ENCODE measurements at places on chromosomes 4 and X.
A peak's percentile ranks its signal among the peaks of the same experiment; 100 is the strongest.

DNA sequence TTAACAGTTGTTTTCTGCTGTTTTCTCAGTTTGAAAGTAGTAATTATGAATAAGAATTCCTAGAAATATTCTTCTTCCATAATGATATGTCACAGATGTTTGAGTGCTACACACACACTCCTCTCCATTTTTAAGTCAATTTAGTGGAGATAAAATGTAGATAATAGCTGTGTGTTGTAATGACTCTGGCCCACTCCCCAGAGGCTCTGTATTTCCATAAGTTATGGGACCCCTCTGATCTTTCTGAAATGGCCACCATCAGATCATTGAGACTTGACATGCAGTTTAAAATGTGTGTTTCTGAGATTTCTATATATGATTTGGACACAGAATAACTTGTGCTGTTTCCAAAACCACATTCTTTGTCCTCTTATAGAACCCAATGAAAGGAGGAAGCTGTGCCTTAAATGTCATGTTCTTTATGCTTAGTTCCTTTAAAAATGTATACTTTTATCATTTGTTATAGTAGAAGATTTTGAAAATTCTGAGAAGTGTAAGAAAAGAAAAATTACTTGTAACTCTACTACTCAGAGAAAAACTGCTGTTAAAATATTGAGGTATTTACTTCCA, 46.4 kb downstream of the GAB1 start:
- no peak for DNase-seq

DNA sequence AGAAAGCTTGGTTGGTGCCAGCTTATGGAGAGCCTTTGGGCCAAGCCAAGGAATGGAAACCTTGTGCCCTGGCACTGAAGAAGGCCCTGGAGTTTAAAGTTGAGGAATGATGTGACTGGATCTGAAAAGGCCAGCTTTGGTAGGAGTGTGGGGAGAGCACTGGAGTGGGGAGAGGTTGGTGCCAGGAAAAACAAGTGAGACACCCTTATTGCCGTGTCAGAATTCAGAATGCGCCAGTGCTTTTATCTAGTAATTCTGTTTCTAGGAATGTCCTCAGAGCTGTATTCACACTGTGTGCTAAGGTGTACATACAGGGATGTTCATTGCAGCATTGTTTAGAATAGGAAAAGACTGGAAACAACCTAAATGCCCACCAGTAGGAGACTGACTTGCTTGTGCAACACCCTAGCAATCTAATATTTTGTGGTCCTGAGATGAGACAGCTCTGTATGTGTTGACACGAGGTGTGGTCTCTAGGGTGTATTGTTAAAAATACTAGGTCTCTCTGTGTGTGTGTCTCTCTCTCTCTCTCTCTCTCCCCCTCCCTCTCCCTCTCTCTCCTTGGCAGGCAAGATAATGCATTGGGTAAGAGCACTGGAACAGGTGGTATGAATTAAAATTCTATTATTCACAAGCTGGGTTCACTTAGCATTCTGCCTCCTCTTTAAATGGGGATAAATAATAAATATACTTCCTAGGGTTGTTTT, 107.8 kb downstream of the GATB start:
- peak; percentile 94 for DNase-seq

DNA sequence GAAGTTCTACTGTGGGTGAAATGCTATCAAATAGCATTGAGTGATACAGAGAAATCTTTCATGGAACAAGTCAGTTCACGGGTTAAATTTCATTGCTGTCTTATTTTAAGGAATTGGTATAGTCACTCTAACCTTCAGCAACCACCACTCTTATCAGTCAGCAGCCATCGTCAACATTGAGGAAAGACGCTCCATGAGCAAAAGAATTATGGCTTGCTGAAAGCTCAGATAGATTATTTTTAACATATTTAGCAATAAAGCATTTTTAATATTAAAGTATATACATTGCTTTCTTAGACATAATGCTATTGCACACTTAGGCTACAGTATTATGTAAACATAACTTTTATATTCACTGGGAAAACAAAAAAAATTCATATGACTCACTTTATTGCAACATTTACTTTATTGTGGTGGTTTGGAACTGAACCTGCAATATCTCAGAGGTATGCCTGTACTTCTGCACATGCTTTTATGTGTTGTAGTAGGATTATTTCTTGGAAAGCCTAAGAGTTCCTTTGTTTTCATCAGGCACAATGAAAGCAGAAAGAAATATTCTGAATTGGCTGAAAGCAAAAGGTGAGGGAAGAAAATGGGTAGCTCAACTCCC, 586.7 kb downstream of the GBA3 start:
- DNase-seq: no peak

GRCh38 chr4:87025614-87026041, 90.8 kb downstream of the AFF1 start:
- no peak for DNase-seq

DNA sequence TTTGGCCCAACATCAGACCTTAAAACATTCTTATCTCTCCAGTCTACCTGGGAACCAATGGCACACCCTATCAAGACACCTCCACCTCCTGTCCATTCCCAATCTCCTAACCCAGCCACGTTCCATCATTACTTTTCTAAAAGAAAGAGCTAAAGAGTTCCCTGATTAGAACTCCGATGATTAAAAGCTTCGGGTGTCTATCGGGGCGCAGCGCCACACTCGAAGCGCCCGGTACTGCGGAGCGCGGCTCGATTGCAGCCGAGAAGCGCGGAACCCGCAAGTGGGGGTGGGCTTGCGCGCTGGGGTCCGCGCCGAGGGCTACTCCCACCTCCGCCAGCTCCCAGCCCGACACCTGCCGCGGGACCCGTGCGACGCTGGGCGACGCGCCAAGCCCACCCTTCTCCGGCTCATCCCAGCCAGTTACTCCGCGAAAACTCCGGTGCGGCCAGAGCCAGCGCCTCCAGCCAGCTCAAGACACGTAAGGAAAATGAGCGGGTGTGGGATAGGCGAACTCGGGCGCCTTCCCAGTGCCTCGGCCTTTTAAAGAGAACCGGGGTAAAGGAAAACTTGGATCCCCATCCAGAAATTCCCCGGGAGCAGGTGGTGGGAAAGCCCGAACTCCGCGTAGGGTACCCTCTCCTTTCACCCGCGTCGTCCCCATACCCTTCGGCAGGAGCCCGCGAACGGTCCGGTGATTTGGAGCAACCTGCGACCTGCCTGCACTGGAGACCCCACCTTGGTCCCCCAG, 593 bp downstream of the NPY1R start:
- peak; percentile 9 for DNase-seq

GRCh38 chr4:161629694-161630441, 533.9 kb downstream of the FSTL5 start:
- no peak for DNase-seq

- no peak for DNase-seq
These were observed 148.3 kb downstream of the PDE5A start for GRCh38 chr4:119480331-119480730.

- DNase-seq: no peak
These were observed 196.9 kb upstream of the BANK1 start for GRCh38 chr4:101593666-101594065.

- no peak for DNase-seq
These were observed 56.4 kb upstream of the VEGFC start for GRCh38 chr4:176849076-176849475.

GRCh38 chr4:26300314-26301307, 20.2 kb upstream of the RBPJ start:
- peak; percentile 77 for DNase-seq

- no peak for DNase-seq
These were observed 69.1 kb downstream of the RASL11B start for GRCh38 chr4:52931243-52931642.

GRCh38 chrX:53992589-53992988, 51.7 kb downstream of the PHF8 start:
- DNase-seq: no peak

GRCh38 chrX:85107407-85107806, 103.7 kb downstream of the APOOL start:
- peak; percentile 8 for DNase-seq

GRCh38 chr4:98677799-98678198, 19.4 kb upstream of the TSPAN5 start:
- no peak for DNase-seq

DNA sequence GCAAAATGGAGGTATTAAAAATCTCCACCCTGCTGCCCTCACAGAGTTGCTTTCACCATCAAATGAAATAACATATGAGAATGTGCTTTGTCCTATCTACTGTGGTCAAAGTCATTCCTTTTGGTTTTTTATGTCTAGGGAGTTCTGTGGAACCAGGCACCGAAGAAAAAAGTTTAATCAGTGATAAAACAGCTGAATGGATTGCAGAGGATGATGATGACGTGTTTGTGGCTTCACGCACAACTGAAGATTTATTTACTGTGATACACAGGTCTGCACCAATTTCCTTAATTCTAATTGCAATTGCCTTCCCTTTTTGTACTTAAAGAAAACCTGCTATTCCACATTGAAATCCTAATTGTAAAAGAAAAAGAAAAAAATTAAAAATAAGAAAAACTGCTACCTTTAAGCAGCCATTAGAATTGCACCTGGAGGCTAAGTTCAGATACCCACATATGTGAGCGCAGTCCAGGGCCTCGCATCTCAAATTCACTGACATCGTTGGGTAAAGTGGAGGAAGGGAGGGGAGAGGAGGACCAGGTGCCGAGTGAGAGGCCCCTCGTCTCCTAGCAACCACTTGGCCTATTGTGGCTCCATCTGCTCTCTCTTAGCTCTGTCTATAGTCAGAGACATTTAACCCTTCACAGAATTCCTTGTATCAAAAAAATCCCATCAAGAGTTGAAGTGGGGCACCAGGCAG, 10.5 kb upstream of the RTL5 start:
- DNase-seq: no peak

GRCh38 chr4:21815651-21816377, 132.8 kb downstream of the KCNIP4 start:
- no peak for DNase-seq

DNA sequence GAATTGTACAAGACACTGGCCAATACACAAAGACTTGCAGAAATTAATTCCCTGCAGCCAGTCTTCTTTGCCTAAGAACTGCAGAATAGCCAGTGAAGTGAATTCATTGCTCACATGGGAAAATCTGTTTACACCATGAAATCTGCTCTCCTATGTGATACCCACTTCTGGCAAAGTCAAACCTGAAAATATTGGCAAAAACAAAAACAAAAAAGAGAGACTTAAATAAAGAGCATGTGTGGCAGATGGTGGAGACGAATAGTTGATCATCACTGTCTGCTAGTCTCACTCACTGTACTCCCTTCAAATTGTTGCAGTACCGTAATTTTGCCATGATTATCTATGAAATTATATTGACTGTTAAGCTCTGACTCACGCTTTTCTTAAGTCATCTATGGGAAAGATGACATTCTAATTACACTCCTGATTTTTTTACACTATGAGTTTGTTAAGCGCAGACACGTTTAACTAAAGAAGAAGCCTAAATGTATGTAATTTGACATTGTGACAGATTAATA, 406.8 kb downstream of the PCDH7 start:
- DNase-seq: no peak

DNA sequence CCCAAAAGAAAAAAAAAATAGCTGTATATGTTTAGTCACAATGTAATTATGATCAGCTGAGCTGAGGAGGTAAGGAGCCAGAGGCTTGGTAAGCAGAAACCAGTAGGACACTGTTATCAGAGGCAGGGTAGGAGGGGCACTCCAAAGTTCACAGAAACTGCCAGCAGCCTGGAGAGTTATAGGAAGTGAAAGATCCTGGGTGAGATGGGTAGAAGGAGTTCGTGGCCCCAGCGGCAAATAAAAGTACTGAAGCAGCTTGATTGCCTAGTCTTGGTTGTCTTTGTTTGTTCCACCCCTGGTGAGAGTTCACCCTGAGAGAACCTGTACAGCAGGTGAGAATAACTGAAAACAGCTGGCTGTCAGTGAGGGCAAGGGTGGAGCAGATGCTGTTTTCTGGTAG, 340.8 kb downstream of the ADGRL3 start:
- DNase-seq: no peak

DNA sequence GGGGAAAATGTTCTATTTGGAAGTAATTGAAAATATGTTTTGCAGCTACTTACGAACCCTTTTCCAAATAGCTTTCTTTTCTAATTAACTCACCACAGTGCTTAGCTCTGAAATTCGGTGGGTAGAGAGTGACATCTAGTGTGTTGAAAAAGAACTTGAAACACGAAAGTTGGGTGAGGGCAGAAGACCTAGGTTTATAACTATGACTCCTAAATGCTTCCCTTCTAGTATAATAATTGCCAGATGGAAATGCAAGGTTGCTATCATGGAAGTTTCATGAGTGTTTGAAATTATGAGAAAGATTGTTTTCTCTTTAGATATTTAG, 77.3 kb upstream of the NOCT start:
- DNase-seq: peak; percentile 46

- no peak for DNase-seq
These were observed at the start of gene TCEAL5 for GRCh38 chrX:103276581-103277002. TCEAL5 (minus strand) TSS chrX:103276750; CDS start chrX:103274563, 2,187 bp downstream.

DNA sequence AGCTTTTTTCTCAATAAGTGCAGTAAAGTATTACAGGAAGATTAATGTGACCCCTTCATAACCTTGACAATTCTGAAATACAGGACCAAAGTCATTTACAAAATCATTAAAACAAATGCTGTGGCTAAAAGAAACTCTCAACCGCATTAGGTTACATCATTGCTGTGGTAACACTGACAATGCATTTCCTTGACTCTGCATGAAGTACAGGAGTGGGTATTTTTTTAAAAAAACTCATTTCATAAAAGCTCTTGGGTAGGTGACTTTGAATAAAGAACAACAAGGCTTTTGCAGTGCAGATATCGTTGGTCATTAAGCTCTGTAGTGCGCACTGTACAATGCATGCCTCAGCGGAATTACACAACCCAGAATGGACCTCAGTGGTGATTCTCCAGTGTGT, 23.4 kb upstream of the XK start:
- no peak for DNase-seq

- no peak for DNase-seq
These were observed 159.5 kb downstream of the SHOX start for GRCh38 chrX:790041-790506.

- DNase-seq: no peak
These were observed 249.6 kb downstream of the COL25A1 start for GRCh38 chr4:109052821-109053220.

DNA sequence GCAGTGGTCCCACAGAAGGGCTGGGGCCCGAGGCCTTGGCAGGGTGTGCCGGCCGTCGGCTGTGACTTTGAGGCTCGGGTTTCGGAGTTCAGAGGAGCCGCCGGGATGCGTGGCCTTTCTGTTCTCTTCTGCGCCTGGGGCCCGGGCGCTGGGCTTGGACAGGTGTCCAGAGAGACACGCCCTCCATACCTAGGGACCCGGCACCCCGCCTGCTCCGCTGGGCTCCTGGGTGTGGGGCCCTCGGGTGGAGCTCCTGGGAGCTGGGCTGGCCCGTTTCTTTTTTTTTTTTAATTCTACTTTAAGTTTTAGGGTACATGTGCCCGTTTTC, 11.3 kb downstream of the FGFRL1 start:
- DNase-seq: no peak

GRCh38 chrX:41922431-41923151, 763 bp downstream of the CASK start:
- peak; percentile 5 for DNase-seq

GRCh38 chr4:18034099-18034498, 12.5 kb upstream of the LCORL start:
- peak; percentile 35 for DNase-seq

All from AG10803 (cell line).